Left cardiac atrium (tissue), 4 donors: ENCODE measurements at places on chromosomes 7 and 10.

DNA sequence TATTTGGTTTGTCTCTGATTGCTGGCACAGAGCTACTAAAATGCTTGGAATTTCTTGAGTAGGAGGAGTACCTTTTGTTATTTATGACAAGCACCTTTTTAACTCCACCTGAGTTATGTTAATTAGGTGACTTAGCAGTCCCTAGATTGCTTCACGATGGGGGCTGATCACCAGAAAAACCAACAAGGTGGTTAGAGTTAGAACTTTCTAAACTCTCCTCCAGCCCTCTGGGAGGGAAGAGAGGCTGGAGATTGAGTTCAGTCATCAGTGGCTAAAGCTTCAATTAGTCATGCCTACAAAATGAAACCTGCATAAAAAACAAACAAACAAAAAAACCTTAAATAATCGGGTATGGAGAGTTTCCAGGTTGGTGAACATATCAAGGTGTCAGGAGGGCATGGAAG is 23.6 kb upstream of the ING3 start:
- DNase-seq: no peak

- DNase-seq: no peak
These were observed 846.5 kb downstream of the TYW1 start for GRCh38 chr7:67843001-67843565.

DNA sequence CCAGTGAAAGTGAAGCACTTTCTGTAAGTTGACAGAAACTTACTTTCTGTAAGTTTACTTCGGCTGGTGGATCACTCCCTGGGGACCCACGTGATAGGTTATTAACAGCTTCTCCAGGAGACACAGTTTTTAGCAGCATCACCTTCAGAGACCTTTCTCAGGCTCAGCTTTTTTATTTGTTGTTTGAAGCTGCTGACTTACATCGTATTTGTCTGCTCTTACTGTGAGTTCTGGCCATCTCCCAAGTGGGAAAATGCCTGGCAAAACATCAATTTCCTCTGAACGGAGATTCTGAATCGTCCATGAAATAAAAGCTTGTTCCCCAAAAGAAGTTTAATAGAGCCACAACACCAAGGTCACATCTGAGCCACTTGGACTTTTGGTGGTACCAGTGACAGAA is 178.7 kb upstream of the PODXL start:
- DNase-seq: peak; percentile 31

DNA sequence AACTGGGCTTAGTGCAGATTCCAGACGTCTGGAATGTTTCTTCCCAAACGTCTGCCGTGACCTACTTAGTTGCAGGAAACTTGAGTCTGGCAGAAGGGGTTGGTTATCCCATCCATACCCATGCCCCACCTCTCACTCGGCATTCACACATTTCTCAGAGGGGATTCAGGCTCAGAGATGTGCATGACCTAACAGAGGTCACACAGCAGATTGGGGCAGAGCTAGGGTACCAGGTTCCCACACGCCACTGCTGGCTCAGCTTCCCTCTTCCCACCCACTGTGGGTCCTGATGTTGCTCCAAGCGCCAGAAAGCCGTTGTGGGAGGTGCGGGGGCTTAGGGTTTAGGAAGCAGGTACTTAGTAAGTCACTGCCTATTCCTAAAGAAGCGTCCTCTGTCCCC is 3.0 kb downstream of the UCMA start:
- no peak for DNase-seq

DNA sequence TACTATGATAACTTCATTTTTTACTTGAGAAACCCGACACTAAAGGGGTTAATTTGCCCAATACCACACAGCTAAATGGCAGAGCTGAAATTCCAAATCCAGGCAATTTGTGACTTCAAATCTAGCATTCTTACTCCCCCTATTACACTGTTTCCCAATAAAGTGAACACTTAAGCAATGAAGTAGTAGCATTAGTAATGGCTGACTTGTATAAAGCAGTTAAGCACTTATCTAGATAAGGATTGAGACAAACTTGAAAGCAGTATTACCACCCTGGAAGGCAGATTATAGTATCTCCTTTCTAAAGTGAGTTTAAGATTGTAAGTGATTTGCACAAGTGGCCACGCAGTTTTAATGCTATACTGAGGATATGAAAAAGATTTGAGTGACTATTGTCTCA is 39.3 kb downstream of the WASL start:
- no peak for DNase-seq

- DNase-seq: no peak
These were observed 560 bp downstream of the RARRES2 start for GRCh38 chr7:150340875-150341262.

GRCh38 chr10:110786172-110786571 is 85.6 kb upstream of the PDCD4 start:
- DNase-seq: no peak

GRCh38 chr10:11895598-11895997 is 72.4 kb downstream of the PROSER2 start:
- DNase-seq: no peak
